ENCODE measurements at places on chromosomes 3 and 15.

DNA sequence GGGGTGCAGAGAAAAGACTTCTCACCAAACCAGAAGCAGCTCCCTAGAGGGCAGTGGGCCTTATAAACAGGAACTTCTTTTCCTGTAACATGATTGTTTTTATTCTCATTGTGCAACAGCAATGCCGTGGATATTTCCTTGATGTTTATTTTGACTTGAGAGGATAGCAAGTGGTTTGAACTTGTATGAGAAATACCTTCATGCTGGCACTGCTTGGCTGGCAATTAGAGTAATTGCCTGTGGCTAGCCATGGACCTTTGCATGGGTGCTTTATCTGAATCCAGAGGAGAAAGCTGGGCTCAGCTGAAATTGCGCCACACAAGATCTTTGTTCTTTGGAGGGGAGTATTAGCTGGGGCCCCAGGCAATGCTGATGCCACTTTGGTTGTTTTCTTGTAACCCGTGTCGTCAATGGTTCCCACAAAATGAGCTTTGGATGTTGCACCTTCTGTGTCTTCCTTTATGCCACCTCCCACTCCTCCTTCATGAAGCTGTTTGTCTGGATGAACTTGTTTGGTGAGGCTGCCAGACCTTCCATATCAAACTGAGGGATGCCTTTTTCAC is 37.9 kb downstream of the CMTM8 start:
- DNase-seq = peak; percentile 8

DNA sequence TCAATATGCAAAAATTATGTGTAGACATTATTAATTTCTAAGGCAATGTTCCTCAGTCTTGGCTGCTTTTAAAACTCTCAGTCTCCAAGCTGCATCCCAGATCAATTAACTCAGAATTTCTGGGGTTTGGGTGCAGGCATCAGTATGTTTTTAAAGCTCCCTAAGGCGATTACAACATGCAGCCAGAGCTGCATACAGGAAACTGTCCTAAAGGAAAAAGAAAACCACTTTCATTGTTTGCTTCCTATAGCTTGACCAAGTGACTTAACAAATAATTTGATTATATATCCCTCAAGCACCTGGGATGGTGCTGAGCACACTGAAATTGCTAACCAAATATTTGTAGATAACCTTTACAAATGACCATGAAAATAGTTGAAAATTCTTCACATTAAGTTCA is 194.7 kb downstream of the DTWD1 start:
- no peak for DNase-seq

GRCh38 chr15:42491539-42492225 is 741 bp upstream of the ZNF106 start:
- DNase-seq = no peak

- no peak for DNase-seq
These were observed 109.3 kb downstream of the CBLB start for GRCh38 chr3:105759442-105760078.

GRCh38 chr3:66469220-66469640 is 31.6 kb downstream of the LRIG1 start:
- DNase-seq = no peak

DNA sequence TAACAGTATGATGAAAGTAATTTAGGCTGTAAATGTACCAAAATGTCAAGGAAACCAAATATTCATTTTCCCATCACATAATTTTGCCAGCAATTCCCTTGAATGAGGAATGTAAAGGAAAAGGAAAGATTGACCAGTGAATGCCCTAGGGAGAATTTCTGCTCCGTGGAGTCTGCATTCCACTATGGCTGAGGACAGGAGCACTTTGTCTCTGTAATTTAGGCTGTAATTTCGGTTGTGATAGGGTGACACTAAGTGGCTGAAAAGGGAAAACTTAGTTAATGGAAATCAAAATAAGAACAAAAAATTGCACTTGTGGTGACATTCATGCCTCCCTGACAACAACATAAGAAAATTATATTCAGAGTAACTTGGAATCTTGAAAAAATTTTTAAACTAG is 8.3 kb upstream of the TMEM207 start:
- DNase-seq = no peak

DNA sequence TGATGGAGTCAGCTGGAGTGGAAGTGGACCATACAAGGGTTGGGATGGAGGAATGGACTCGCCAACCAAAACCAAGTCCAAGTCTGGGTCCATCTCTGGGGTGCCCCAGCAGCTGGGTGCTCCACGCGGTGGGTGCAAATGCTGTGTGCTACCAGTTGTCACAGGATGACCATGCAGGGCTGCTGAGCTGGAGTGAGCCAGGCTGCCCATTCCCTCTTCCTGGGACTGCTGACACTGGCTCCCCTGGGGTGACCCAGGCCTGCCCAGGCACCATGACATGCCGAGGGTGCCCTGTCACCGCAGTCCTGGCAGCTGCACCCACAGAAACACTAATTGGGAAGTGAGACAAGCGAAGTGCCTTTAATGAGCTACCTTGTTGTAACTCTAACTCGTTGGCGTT is 140.2 kb downstream of the TPRA1 start:
- DNase-seq = no peak

GRCh38 chr3:134132961-134133360 is 103.2 kb upstream of the SLCO2A1 start:
- no peak for DNase-seq

DNA sequence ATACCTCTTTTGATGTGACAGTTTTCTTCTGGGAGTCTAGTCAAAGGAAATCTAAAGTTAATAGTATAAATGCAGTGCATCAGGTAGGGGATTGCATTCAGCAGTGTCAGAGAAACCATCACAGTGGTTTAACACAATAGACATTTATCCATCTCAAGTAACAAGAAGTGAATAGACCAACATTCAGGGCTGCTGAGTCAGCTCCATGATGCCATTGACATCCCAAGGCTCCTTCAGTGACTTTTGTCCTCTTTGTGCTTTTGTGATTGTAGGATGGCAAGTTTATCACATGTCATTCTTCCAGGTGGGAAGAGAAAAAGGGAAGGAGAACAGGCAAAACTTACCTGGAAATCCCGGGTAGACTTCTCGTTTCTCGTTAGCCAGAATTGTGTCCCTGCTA is 158.3 kb downstream of the TMEM108 start:
- DNase-seq = no peak

- no peak for DNase-seq
These were observed 151.4 kb downstream of the MEIS2 start for GRCh38 chr15:36948982-36949381.

DNA sequence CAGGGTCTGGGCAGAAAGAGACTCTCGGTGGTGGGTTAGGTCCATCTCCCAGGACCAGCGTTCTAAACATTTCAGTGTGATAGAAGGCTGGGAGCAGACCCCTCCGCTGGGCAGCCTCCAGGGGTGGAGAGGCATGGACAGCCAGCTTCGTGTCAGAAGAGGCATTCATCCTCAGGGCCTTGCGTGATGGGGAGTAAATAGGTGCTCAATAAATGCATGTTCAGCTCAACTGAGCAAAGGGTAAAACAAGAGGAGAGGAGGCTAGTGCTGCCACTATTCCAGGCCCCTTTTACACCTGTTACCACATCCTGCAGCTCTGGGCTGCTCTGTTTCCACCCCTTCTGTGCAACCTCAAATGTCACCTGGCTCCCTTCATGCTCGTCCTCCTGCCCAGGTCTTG is 49.0 kb downstream of the SEMA5B start:
- no peak for DNase-seq

GRCh38 chr15:66129586-66129985 is 124.0 kb downstream of the MEGF11 start:
- no peak for DNase-seq

GRCh38 chr15:61906961-61907752 is 153.1 kb downstream of the VPS13C start:
- DNase-seq = no peak

All from suppressor macrophage (primary cell).